ENCODE measurements at places on chromosomes 13 and 19.
A peak's percentile ranks its signal among the peaks of the same experiment; 100 is the strongest.

GRCh38 chr19:19486343-19487076, 28.8 kb downstream of the TSSK6 start:
- DNase-seq, result no peak

GRCh38 chr19:20964798-20965197, 41.7 kb downstream of the ZNF85 start:
- no peak for DNase-seq

DNA sequence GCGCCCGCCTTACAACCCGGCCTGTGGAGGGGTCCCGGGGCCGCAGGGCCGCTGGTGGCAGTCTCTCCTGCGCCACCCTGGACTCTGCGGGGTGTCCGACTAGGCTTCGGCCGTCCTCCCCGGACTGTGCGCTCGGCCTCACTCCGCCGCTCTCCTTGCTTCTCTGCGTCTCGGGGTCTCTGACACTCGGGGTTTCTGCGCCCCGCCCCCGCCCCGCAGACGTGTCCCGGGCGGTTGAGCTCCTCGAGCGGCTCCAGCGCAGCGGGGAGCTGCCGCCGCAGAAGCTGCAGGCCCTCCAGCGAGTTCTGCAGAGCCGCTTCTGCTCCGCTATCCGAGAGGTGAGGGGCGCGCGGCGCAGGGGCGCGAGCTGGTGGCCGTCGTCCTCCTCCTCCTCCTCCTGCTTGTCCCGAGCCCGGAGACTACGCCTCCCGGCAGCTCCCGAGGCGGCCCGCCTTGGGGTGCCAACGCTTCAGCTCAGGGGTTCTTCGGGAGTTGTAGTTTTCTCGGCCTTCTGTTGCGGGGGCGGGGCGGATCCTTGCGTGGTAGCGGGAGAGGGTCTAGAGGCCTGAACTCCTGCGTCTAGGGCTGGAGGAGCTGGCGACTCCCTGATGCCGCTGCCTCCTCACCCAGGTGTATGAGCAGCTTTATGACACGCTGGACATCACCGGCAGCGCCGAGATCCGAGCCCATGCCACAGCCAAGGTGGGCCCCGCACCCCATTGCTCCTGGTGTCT, 627 bp downstream of the LIN7B start:
- DNase-seq, result no peak

- no peak for DNase-seq
Observed at GRCh38 chr19:11378319-11379189, 4.1 kb downstream of the SWSAP1 start.

GRCh38 chr19:42273407-42274064, 4.5 kb downstream of the CIC start:
- DNase-seq, result no peak

- DNase-seq, result no peak
Observed at GRCh38 chr13:63625869-63626268, 2210.2 kb upstream of the PCDH20 start.

DNA sequence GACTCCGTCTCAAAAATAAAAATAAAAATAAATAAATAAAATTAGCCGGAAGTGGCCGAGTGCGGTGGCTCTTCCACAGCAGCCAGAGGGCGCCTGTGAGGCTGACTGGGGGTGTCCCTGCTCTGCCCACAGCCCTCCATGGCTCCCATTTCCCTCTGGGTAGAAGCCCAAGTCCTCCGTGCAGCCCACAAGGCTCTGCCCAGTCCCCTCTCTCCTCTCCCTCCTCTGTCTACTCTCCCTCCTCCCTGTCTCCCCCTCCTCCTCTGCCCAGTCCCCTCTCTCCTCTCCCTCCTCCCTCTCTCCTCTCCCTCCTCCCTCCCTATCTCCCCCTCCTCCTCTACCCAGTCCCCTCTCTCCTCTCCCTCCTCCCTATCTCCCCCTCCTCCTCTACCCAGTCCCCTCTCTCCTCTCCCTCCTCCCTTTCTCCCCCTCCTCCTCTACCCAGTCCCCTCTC, 20.4 kb downstream of the MISP start:
- no peak for DNase-seq

- DNase-seq, result no peak
Observed at GRCh38 chr13:48235341-48236135, 2.5 kb downstream of the ITM2B start.

GRCh38 chr19:55149078-55150003, at the start of gene TNNT1:
TSS of gene TNNT1 (minus strand) at chr19:55149206. CDS start at chr19:55147157, 2,049 bp downstream.
- no peak for DNase-seq

GRCh38 chr13:107675847-107676550, 539.3 kb downstream of the LIG4 start:
- DNase-seq, result no peak

GRCh38 chr13:37364007-37364406, 234.6 kb downstream of the POSTN start:
- no peak for DNase-seq

DNA sequence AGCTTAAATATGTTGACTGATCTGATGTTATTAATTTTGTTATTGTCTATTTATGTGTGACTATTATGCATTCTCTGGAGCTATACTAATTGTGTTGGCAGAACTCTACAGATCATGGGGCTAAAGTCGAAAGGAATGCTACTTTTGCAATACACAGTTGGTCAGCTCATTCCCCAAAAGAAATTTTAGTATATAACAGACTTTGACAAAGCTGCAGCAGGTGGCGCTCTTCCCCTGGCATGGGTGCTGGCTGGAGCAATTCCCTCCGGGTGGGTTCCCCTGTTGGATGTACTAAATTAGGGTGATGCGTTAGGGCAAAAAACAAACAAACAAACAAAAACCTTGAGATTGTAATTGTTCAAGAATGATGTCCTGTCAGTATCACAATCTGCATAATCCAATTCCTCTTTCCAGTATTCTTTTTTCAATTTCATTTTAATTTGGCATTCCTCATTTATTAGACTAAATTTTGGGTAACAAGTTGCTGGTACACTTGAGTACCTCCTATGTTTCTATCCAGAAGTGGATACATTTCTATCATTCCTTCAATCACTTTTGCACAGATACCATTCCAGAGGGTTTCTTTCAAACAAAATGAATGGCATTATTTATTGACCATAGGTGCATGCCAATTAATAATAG, 322.8 kb upstream of the EDNRB start:
- DNase-seq, result peak; percentile 0

DNA sequence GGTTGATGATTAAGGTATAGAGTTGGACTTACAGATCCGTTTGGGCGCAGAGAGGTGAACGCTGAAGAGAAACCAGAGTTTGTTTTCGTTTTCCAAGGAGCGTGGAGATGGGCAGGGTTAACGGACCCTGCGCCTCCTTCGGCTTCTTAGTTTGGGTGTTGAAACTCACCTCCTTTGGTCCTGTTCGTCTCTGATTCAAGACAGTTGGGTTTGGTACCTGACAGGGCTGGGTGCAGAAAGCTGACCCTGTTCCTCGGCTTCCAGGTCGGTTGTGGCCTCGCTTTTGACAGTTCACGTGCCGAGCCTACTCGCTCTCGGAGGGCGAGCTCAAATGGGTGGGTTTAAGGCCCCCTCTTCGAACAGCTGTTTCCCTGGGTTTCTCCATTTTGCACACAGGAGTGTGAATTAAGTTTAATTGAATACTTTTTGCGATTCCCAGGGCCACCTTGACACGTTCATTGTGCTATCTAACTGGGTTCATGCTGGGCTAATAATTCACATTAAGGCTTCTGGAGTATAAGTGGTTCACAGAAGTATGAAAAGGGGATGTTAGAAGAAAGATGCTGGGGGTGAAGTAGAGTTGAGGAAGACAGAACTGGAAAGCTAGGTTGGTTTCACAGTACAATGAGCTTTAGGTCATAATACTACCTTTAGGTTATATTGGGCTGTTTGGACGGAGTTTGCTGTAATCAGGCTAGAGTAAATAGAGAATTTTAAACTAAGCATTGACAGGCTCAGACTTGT, 638 bp downstream of the USPL1 start:
- no peak for DNase-seq

- DNase-seq, result no peak
Observed at GRCh38 chr13:97631158-97631557, 197.2 kb downstream of the RAP2A start.

DNA sequence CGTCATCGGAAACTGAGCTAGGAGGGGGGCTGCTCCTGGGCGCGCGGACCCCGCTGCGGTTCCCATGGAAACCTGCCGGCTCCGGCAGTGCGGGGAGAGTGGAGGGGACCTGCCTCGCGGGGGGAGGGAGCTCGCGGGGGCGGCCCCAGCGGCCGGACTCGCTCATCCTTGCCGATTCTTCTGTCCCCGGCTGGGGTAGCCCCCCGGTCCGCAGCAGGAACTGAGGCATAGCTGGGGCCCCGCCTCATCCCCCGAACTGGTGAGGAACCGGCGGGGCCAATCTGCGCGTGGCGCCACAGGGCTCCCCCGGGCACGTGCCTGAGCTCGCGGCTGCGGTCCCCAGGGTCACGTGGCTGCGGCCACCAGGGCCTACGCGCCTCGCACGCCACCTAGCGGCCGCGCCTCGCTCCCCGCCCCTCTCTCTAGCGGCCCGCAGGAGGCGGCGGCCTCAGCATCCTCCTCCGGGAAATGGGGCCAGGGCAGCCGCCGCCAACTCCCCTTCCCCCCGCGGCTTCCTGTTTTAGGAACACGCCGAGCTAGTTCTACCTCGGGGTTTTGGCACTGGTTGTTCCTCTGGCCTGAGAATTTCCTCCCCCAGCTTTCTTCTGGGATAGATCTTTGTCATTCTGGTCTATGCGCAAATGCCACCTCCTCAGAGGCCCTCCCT, 1.7 kb upstream of the ELAVL3 start:
- peak; percentile 98 for DNase-seq

DNA sequence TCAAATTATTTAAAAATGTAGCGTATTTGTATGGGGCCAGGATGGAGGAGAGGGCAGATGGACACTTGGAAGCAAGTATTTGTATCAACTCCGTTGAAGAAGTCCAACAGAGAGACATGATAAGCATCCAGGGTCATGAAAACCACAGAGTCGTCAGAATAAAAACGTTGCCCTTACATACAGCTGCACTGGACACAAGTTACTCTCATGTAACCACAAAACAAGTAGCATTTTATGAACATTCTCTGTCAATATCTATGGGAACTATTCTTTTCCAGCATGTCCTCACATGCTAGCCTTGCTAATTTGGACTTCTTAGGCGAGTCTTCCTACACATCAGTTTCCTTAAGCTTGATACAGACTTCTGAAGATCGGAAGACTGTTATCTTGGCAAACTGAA, 35.0 kb downstream of the EFNB2 start:
- no peak for DNase-seq

DNA sequence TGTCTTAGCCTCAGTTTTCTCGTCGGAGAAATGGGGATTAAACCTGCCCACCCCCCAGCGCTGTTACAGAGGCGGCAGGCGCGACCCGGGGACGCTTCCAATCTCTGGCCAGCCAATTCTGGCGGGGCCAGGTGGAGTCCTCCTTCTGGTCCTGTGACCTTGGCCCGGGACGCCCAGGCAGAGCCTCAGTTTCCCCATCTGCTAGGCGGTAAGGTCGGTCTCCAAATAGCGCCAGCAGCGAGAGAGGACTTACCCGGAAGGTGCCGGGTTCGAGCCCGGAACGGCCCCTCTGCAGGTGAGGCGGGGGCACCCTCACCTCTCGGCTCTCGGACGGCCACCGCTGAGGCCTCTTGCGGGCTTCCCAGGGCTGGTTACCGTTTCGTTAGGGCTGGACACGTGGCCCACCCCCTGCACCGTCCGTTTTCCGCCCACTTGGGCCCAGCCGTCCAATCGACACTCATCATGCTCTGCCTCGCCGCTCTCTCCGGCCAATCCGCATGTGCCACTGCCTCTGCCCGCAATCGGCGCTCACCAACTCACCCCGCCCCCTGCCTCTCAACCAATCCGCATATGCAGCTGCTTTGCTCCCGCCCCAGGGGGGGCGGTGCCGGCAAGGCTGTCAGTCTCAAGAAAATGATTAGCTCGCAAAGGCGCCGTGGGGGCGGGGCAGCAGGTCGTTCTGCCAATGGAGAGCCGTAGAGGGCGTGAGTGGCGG, at the start of gene ISOC2:
ISOC2 (minus strand) TSS at position 384 of the 715 bp plus-strand sequence. CDS start 5,156 bp downstream, outside the sequence.
- peak; percentile 100 for DNase-seq

Data from GM12891 (cell line).